Stimulated activated CD8-positive, alpha-beta memory T cell treated with anti-CD3 and anti-CD28 coated beads, Interleukin-15, amount 100 ng/mL, for 4 hours (primary cell): ENCODE measurements at places on chromosomes 6 and 20.

DNA sequence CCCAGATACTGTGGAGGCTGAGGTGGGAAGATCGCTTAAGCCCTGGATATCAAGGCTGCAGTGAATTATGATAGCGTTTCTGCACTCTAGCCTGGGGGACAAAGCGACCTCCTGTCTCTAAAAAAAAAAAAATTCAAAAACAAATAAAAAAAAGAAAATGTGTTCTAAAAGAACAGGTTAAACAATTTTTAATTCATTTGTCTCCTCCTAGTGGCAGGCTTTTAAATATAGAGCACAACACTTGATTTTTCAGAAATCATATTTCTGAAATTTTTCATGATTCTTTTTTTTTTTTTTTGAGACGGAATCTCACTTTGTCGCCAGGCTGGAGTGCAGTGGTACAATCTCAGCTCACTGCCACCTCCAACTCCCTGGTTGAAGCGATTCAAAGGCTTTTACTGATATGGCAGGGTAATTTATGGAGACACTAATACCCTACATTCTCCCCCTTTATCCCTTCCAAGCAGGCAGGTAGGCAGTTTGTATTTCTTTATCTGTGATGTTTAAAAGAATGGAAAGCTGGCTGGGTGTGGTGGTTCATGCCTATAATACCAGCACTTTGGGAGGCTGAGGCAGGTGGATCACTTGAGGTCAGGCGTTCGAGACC, 8.7 kb upstream of the GTF3C6 start:
- DNase-seq = no peak

GRCh38 chr6:134421501-134421900, 103.6 kb upstream of the SGK1 start:
- no peak for DNase-seq

- no peak for DNase-seq
Measured at GRCh38 chr6:79416931-79417330, 120.3 kb downstream of the LCA5 start.

DNA sequence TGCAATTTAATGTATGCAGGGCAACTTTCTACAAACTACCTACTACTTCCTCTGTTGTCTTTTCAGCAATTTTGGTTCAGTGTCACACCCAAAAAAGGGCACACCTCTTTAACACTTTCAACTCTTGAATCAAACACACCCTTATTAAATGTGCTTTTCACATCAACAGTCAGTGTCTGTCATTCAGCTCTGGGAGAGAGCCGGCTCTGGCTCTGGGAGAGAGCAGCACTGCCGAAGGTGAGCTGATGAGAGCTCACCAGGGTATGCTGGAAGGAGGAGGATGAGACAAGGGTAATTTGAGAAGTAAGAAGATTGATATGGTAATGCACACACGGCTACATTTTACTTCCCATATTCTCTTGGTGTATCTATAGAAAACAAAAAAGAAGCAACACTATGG, 134.3 kb downstream of the RTN4IP1 start:
- DNase-seq = no peak

- no peak for DNase-seq
Measured at GRCh38 chr6:107337191-107337741, 122.1 kb downstream of the PDSS2 start.

- no peak for DNase-seq
Measured at GRCh38 chr20:36957875-36958667, 6.6 kb upstream of the SAMHD1 start.
